ENCODE measurements at places on chromosomes 12 and 14. TPM values are rescaled to one million over a fixed set of nuclear protein-coding genes. Genes with fewer than 3 reads are reported as not detected.

The EIF2S1 gene
- total RNA-seq: 105 TPM

The AMDHD1 gene
- total RNA-seq: 3.2 TPM

The ADAMTS20 gene
- not detected for total RNA-seq

The PTPN21 gene
- total RNA-seq: 19.7 TPM

The VPS37B gene
- total RNA-seq: 45.0 TPM

The A2M gene
- 420 TPM for total RNA-seq

The CIROP gene
- total RNA-seq: 0.25 TPM

The HPD gene
- total RNA-seq: 0.82 TPM

The IRAK3 gene
- 88.8 TPM for total RNA-seq

The ALDH2 gene
- total RNA-seq: 365 TPM

The STYK1 gene
- 0.56 TPM for total RNA-seq

The HOXC5 gene
- total RNA-seq: 0.50 TPM

The TAS2R46 gene
- total RNA-seq: 1.5 TPM

The CFAP251 gene
- total RNA-seq: 6.7 TPM

The LTBR gene
- total RNA-seq: 171 TPM

The CLEC2A gene
- total RNA-seq: not detected

The KCNC2 gene
- not detected for total RNA-seq

The KRT8 gene
- 393 TPM for total RNA-seq

The TPPP2 gene
- not detected for total RNA-seq

The HDAC7 gene
- 41.1 TPM for total RNA-seq

The YBX3 gene
- total RNA-seq: 537 TPM

The RPL10L gene
- total RNA-seq: not detected

The KRT83 gene
- not detected for total RNA-seq

The MIP gene
- total RNA-seq: not detected

The EVL gene
- 33.7 TPM for total RNA-seq

The RNASE2 gene
- total RNA-seq: 8.2 TPM

The APPL2 gene
- total RNA-seq: 67.5 TPM

The TMEM132C gene
- 109 TPM for total RNA-seq

The REP15 gene
- total RNA-seq: 1.3 TPM

The NEUROD4 gene
- total RNA-seq: not detected

The IFNG gene
- not detected for total RNA-seq

The RPS26 gene
- total RNA-seq: 591 TPM
